Mucosa of gallbladder (tissue), 1 donor: ENCODE measurements at places on chromosomes 16 and 17. TPM values are rescaled to one million over a fixed set of nuclear protein-coding genes. Genes with fewer than 3 reads are reported as not detected.

The TNFSF13 gene
- 120 TPM for total RNA-seq

The UTS2R gene
- total RNA-seq = not detected

The KRTAP1-4 gene
- total RNA-seq = not detected

The MILR1 gene
- total RNA-seq = 8.3 TPM

The CCT6B gene
- 1.2 TPM for total RNA-seq

The VPS35 gene
- 100 TPM for total RNA-seq

The LRRC46 gene
- total RNA-seq = 1.1 TPM

The HOXB2 gene
- total RNA-seq = 23.4 TPM

The TNFRSF13B gene
- 0.32 TPM for total RNA-seq

The BORCS6 gene
- total RNA-seq = 12.4 TPM

The COL1A1 gene
- 421 TPM for total RNA-seq

The UBE2O gene
- total RNA-seq = 26.0 TPM

The AIPL1 gene
- total RNA-seq = not detected

The VTN gene
- 424 TPM for total RNA-seq

The REXO5 gene
- total RNA-seq = 2.2 TPM

The ZNF19 gene
- 5.6 TPM for total RNA-seq

The MIEN1 gene
- total RNA-seq = 66.1 TPM

The CCL17 gene
- total RNA-seq = not detected

The PRSS22 gene
- total RNA-seq = 52.7 TPM

The SLC35G6 gene
- total RNA-seq = not detected

The RAB37 gene
- 5.1 TPM for total RNA-seq

The TSPOAP1 gene
- total RNA-seq = 30.2 TPM

The COPZ2 gene
- total RNA-seq = 39.3 TPM

The IL21R gene
- 1.2 TPM for total RNA-seq

The PTX4 gene
- 0.14 TPM for total RNA-seq
